Caco-2 (cell line): ENCODE measurements at places on chromosomes 12 and 14.

- DNase-seq = peak; percentile 96
These were observed at the start of gene ISCU for GRCh38 chr12:108562348-108563135. TSS of gene ISCU (plus strand) at chr12:108562596. CDS start at chr12:108562623, 27 bp downstream.

- no peak for DNase-seq
These were observed 202.8 kb downstream of the NUAK1 start for GRCh38 chr12:105935981-105936380.

GRCh38 chr12:51620448-51620847, 29.4 kb downstream of the SCN8A start:
- no peak for DNase-seq

DNA sequence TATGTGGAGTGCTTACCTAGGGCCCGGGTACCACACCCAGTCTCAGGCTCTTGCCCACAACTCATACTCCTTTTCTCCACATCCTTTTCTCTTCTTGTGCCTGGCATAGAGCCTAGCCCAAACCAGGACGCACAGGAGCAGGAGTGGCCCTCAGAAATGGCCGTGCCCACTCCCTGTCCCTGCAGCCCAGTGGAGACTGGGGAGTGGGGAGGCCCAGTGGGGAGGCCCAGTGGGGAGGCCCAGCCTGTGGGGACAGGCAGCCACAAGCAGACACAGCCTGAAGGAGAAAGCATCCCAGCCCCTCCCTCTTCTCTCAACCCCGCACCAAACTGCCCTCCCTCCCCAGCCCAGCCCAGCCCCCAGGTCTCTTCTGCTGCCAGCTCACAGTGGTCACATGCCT, 196.8 kb downstream of the KIF26A start:
- no peak for DNase-seq

GRCh38 chr12:75065482-75065881, 144.2 kb downstream of the KCNC2 start:
- DNase-seq = no peak

DNA sequence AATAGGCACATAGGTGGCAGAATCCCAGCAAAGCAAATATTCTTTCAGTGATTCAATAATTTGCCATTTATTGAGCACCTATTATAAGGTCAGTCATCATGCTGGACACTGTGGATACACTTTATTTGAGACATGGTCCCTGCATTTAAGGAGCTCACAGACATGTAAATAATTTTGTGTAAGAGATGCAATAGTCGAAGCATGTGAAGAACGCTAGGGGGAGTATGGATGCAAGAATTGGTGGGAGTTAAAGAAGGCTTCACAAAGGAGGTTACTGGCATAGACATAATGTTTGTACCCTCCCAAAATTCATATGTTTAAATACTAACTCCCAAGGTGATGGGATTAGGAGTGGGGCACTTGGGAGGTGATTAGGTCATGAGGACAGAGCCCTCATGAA, 260.6 kb upstream of the GARIN6 start:
- DNase-seq = peak; percentile 34

- no peak for DNase-seq
These were observed 13.2 kb upstream of the MAP4K5 start for GRCh38 chr14:50545618-50546017.

- no peak for DNase-seq
These were observed 138.6 kb upstream of the VRK1 start for GRCh38 chr14:96658611-96659010.

GRCh38 chr14:89255012-89255411, 162.0 kb downstream of the FOXN3 start:
- no peak for DNase-seq

GRCh38 chr14:98623788-98624415, 648.1 kb downstream of the BCL11B start:
- no peak for DNase-seq

- DNase-seq = no peak
These were observed 160.1 kb downstream of the KIF26A start for GRCh38 chr14:104298458-104298857.

DNA sequence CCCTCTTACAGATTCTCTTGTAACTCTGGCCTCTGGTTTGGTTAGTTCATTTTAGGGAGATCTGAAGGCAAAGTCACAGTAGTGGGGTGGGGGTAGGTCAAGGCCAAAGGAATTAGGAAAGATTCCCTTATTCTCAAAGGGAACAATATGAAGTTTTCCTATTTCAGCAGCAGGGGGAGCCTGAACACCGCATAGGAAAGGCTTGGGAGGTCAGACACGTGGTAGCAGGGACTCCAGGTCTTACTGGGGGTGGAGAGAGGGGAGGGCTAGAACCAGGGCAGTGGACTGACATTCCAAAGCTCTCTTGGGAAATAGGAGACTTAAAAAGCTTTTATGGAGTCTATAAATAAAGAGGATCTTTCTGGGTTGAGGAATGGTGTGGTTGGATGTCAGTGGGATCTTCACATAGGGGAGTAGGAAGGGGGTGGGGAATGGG, 1.3 kb downstream of the ZC3H10 start:
- peak; percentile 93 for DNase-seq

DNA sequence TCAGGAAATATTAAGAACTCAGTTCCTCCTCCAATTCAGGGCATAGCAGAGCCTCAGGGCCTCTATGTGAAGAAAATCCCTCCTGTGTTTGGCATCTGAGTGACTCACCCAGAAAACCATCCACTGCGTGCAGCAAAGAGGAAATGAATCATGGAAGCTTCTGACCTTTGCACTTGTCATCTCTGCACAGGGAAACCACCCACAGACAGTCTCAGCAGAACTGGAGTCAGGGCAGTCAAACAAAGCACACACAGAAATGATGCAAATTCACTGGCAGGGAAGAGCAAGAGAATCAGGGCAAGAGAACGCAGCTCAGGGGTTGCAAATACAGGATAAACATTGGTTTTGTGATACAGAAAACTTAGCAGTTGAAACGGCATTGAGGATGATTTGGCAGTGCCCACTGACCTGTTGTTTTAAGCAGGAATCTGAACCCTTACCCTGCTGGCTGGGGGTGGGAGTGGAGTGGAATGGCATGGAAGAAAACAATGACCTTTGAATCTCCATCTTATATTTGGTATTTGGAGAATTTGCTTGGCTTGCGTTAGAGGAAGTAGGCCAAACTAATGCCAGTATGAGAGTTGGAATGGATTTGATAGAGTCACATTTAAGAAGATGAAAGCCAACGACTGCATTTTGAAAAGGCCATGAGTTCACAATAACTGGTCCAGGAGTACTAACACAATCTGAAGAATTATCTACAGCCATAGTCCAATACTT, 53.5 kb downstream of the PHLDA1 start:
- peak; percentile 91 for DNase-seq

DNA sequence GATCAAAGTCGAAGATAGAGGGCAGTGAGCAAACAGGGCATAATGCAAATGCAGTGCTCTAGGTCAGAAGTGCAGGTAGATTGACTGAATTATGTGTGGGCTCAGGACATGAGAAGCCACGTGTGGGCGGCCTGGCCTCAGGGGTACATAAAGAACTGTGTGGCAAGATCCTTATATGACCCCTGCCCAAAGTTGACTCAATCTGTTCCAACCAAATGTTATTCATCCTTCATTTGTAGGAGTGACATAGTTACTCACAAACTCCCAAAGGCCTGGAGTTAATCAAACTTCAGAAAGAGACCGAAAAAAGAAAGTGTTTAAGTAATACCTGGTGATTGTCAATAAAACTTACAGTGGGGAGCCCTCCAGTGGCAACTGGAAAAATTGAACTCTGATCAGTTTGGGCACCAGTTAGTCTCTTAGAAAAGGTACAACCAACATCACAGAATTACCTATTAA, 150.4 kb upstream of the FAR2 start:
- peak; percentile 30 for DNase-seq

GRCh38 chr14:74257941-74258763, 18.9 kb downstream of the VSX2 start:
- no peak for DNase-seq

DNA sequence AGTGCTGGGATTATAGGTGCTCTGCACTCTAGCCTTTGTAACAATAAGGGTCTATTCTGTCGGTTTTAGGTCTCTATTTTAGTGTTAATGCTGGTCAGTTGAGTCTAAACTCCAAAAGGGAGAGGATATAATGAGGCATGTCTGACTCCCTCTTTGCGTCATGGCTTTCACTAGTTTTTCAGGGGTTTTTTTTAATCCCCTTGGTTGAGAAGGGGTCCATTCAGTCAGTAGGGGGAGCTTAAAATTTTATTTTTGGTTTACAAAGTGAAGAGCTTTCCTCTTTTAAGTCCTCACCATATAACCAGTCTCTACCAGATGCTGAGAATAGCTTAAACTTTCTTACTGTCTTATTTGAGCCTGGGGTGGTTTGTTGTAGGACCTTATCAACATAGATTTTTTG, 106.9 kb downstream of the PRKCH start:
- DNase-seq = no peak

DNA sequence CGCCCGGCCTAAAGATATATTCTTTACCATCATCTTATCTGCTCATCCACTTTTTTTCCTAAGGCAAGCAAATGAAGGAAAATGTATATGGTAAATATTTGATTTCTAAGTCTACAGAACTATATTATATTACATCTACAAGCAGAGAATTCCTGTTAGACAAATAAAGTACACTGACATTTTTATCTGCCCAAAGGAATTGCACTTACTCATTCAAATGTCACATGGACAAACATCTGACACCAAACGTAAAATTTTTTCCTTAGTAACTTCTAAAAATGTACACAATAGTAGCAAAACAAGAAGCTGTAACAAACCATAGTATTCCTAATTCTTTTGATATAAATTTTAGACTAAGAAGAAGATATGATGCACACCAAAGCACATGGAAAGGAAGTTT, 51.0 kb downstream of the SPPL3 start:
- no peak for DNase-seq

GRCh38 chr12:101570047-101570446, 24.7 kb upstream of the MYBPC1 start:
- peak; percentile 49 for DNase-seq

- DNase-seq = no peak
These were observed 437.7 kb downstream of the ADAMTS20 start for GRCh38 chr12:43114316-43114715.

DNA sequence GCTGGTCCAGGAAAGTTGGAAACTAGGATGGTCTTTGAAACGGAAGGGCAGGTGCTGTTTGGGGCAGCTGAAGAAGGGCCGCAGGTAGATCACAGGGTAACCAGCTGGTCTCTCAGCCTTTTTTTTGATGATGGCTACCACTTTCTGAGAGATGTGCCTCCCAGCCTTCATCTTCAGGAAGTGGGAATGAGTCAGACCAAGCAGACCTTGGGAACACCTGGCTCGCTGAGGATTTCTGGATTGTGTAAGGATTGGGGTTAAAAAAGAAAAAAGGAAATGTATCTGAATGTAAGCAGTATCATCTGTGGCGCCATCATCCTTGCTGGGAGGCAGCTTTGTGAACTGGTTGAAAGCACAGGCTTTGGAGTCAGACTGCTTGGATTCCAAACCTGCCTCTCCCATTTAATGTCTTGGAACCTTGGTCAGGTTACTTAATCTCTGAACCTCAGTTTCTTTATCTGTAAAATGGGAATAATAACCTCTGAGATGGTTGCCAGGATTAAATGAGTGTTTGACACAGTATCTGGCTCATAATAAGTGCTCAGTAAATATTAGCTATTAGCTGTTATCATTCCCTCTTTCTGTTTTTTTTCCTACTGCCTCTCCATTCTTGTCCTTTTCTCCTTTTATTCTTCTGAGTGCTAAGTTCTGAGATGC, 1.7 kb downstream of the PRPF40B start:
- DNase-seq = peak; percentile 25

GRCh38 chr14:87264796-87265195, 728.2 kb downstream of the GALC start:
- DNase-seq = no peak

GRCh38 chr12:10722905-10723746, at the start of gene YBX3:
TSS of gene YBX3 (minus strand) at chr12:10723323. CDS start at chr12:10723111, 212 bp downstream.
- peak; percentile 92 for DNase-seq

DNA sequence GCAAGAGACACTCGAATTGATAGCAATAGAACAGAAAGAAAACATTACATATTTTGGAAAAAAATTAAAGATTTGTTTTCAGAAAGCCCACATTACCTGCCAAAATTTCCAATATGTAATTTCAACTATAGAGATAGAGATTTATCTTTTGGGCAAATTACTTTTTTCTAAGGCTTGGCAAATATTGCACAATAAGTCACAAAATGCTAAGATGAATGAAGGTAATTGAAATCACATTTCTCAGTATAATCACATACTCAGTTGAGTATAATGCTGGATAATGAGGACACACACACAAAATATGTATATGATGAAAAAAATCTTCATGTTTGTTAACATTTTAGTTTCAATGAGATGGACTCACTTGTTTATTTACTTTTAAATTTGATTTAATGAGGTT, 189.2 kb upstream of the STXBP6 start:
- DNase-seq = no peak

DNA sequence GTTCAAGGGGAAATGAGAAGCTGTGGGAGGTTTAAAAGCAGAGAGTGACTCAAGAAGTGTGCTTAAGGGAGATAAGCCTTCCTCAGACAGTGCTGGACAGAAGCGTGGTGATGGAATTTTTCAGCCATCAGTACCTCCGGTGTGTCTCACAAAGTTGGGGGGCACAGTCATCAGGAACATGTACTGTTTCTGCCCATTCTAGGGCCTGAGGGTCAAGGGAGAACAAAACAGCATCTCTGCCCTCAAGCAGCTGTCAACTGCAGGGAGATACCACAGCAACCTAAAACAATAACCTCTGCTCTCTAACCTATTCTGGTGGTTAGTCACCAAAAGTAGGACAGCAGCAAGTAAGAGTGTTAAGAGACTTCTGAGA, 2.0 kb upstream of the STON2 start:
- DNase-seq = no peak

DNA sequence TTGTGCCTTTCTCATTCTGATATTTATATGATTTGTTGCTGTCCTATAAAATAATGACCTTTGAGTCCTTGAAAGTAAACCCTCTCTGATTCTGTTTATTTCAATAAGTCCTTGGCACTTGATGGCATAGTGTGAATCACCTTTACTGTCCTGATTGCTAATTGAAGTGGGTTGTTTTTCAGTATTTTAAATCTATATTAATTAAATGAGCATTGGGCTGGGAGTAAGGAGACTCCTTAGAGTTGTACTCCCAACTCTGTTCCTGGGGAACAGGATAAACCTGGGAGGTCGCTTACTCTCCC, 235.7 kb downstream of the EGLN3 start:
- DNase-seq = no peak

DNA sequence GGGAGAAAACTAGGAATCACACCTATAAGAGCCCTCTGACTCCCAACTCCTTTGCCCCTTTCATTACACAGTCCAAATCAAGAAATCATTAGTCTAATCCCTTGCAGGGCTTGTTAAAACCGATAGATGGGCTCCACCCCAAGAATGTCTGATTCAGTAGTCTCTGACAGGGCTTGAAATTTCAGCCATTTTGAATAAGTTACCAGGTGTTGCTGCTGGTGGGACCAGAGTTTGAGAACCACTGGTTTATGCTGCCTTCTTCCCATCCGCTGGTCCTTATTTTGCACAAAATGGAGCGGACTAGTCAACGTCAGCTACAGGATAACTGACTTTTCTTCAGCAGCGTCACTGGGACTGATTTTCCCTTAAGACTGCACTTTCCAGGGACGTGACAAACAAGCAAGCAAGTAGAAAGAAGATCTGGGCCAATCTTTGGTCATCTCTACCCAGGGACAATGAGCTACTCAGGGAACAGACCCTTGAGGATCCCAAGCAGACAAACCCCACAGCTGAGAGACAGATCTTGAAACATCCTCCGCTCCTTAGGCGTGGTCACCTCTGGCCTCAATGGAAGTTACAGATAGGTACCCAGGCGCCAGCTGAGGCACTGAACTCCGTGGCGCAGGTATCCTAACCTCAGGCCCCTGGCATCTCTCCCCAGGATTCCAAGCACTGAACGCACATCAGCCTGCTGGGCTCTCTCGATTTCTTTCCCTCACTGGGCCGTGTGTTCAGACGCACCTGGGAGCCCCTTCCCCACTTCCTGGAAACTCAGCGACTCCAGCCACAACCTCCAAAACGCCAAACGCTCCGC, 900 bp downstream of the KCTD10 start:
- no peak for DNase-seq
